Stimulated activated CD8-positive, alpha-beta memory T cell treated with anti-CD3 and anti-CD28 coated beads, Interleukin-2, amount 100 ng/mL, for 48 hours (primary cell): ENCODE measurements at places on chromosomes 2 and 18.

DNA sequence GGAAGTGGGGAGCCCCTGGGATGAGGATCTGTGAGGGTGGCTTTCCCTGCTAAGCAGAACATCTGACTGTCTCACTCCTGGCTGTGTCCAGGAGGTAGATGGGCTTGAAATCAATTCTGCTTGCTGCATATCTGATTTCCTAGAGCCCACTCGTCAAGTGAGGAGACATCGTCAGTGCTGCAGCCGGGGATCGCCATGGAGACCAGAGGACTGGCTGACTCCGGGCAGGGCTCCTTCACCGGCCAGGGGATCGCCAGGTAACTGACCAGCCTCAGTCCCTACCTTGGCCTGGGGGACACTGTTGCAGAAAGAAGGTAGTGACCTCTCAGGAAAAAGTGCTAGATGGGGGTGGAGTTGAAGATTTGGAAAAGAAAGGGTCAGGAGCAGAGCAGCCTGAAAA, 31.3 kb downstream of the CNGA3 start:
- DNase-seq: no peak

DNA sequence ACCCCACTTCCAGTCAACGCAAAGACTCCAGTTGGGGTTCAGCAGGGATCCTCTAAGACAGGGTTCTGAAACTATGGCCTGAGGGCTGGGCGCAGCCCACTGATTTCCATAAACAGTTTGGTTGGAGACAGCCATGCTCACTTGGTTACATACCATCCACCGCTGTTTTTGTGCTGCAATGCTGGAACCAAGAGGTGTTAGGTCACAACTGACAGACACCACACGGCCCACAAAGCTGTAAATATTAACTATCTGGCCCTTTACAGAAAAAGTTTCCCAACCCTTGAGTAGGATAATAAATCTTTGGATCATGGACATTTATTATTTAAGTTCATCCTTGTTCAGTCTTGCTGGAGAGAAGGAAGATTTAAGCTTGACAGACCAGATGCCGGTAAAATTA, 8.4 kb upstream of the CD226 start:
- DNase-seq: no peak

DNA sequence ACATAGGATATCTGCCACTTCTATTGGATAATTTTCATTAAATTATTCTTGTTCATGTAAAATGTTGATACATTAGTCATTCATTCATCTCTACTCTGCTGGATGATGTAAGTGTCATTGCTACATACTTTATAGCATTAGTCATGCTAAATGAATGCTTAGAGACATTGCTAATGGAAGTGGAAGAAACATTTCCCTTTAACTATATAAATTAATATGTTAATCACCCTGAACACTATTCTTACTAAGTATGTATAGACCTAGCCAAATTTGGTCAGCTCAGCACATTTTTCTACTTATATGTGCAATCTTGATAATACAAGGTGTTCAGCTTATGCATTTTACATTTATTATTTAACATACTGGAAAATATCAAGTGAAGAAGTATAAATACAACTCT, 160.2 kb downstream of the DPP4 start:
- DNase-seq: no peak

- no peak for DNase-seq
Measured at GRCh38 chr2:37191747-37192146, 3.3 kb upstream of the SULT6B1 start.

- DNase-seq: no peak
Measured at GRCh38 chr2:55771612-55772011, 78.0 kb upstream of the PNPT1 start.

DNA sequence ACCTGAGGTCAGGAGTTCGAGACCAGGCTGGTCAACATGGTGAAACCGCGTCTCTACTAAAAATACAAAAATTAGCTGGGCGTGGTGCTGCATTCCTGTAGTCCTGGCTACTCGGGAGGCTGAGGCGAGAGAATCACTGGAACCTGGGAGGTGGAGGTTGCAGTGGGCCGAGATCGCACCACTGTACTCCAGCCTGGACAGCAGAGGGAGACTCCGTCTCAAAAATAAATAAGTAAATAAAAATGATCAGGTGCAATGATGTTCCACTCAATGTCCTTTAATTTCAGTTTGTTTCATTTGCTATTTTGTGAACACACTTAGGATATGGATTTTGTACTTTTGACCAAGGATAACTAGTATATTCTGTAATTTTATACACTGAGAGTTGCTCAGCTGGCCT, 9.3 kb downstream of the HADHA start:
- DNase-seq: no peak

- DNase-seq: no peak
Measured at GRCh38 chr2:164877169-164877568, 35.5 kb upstream of the COBLL1 start.

DNA sequence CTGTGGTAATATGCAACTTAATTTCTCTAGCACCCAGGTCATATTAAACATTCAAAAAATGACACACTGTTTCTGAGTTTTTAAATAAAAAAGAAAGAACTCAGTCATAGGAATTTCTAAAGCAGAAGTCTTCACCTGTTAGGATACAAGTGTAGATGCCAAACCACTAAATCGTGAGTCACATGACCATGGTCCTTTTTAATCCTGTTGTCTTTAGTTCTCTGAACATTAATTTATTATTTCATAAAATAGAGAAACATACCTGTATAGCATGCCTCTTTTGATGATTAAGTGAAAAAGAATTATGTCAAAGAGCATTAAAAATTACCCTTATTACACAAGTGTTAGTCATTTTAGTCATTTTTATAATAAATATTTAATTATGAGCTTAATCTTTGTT, 398.8 kb downstream of the CCDC85A start:
- DNase-seq: no peak

GRCh38 chr2:70613521-70613920, 59.9 kb upstream of the TGFA start:
- DNase-seq: no peak

DNA sequence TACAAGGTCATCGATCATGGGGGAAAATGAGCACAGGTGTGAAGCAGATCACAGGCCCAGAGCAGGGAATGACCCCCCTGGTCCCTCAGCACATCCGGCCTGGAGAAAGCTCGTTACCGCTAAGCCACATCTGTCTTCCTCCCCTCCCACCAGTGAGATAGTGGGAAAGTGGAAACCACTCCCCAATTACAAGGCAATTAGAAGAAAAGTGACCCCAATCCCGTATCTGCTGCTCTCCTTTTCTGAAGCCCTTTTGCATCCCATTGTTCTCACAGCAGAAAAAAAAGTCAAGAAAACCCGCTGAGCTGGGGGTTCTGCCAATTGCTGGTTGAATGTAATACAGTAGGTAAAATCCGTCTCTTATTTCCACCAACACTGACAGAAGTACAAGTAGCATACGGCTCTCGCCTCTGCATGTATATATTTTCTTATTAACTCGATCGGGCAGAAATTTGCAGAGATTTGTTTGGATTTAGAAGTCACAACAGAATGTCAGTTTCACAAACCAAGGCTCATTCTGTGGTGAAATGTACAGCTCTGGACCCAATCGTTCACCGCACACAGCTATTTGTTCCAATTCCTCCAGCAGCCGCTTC, 287.0 kb downstream of the TCF4 start:
- no peak for DNase-seq

DNA sequence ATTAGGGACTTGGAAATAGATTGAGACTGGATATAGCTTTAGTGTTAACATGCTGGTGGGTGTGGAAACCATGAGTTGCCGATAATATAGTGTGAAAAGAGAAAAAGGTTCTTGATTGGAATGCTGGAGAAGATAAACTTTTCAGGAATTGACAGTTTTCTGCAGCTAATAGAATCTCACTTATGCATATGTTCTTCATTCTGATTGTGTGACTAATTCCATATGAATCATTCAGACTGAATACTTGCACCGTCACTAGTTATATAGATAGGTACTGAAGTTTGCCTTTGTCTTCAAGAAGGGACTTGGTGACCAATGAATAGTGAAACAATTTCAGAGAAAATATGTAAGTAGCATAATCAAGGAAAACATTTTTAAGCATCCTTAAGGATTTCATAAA, 225.7 kb upstream of the FOSL2 start:
- no peak for DNase-seq

GRCh38 chr2:152571048-152571766, 146.1 kb downstream of the PRPF40A start:
- no peak for DNase-seq

DNA sequence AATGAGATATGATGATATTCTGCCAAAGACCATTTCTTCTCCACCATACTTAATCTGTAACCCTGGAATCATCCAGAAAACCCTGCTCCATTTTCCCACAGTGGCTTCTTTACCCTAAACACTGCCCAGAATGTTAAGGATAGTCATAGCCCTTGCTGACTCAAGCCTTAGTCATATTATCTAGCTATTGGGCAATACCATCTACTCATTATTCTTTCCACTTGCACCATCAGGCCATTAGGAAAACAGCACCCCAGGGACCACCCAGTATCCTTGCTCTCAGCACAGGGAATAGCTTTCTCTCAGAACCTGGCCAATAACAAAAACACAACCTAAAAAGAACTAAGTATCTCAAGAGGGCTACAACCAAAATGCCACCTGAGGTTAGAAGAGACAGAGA, 445.7 kb upstream of the SLC14A2 start:
- DNase-seq: no peak

DNA sequence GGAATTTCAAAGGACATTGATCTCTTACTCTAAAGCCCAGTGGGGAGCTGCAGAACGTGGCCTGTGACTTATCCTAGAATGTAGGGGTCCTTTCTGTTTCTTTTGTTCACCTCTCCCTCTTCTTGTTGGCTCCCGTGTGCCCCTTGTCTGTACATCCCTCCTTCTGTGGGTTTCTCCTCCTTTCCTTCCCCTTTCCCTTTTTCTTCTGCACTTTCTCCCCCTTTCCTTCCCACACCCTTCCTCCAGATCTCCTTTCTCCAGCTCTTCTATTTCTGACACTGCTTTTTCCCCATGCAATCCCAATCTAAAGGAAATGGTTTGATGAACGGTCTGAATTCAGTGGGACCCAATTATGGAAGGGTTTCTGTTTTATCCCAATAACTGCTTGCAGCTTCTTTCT, 35.5 kb upstream of the MAPRE3 start:
- DNase-seq: no peak

DNA sequence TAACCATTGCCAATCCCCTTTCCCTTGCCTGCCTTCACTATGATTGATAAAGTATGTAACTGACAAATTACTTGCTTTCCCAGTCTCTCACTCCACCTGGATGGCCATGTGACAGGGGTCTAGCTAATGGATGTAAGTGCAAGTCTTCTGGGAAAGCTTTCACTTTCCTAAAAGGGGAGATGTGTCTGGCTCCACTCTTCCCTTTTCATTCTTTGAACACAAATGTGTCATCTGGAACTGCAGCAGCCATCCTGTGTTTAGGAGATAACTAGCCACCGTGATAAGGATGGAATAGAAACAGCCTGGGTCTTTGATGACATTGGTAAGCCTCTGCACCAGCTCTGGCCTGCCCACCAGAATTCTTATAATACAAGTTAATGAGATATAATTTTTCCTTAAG, 38.2 kb downstream of the SNRPD1 start:
- DNase-seq: no peak

DNA sequence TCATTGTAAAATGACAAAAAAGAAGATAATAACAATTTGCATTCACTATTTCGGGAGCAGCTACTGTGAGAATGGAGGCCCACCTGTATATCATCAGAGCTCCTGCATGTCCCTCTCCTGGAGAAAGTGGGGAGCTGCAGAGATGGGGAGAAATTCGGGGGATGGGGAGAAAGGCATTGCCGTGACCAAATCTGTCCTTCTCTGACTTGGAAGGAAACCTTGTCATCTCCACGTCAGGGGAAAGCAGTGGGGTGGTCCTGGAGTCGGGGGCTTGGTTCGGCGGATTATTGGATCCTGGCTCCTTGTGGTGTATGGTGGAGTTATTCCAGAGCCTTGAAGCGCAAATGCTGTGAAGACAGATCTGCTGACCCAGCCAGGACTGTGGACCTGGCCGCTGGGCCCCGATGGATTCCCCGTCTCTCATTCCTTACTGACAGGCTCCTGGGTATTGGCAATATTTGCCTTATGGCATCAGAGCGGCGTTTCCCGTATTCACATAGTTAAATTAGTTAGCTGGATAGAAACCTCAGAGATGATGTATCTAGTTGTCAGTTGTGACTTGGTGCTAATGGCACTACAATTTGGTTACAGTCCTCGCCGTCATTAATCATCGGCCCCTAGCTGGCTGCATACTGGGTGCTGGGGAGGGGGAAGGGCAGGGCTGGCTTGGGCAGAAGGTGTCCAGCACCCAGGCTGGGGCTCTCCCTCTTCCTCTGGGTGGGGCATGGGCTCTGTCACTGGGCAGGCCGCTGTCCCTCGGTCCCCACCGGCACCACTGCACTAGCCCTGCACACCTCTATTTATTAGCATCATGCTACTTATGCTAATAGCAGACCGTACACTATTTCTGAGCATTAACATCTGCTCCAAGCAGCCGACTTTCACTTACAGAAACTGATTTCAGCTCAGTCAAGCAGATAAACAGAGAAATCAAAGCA, 31.7 kb downstream of the CELF4 start:
- DNase-seq: no peak
